ENCODE measurements at places on chromosomes 11 and 22.

DNA sequence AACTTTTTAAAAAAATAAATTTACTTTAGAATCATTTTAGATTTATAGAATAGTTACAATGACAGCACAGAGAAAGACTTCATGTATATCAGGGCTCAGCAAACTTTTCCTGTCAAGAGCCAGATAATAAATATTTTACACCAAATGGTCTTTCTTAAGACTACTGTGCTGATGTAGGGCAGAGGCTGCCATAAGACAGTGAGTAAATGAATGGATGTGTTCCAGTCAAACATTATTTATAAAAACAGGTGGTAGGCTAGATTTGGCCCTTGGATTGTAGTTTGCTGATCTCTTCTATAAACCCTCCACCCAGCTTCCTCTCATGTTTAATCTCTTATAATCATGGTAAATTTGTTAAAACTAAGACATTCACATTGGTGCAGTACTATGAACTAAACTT lies 33.0 kb downstream of the CECR2 start:
- DNase-seq = no peak

DNA sequence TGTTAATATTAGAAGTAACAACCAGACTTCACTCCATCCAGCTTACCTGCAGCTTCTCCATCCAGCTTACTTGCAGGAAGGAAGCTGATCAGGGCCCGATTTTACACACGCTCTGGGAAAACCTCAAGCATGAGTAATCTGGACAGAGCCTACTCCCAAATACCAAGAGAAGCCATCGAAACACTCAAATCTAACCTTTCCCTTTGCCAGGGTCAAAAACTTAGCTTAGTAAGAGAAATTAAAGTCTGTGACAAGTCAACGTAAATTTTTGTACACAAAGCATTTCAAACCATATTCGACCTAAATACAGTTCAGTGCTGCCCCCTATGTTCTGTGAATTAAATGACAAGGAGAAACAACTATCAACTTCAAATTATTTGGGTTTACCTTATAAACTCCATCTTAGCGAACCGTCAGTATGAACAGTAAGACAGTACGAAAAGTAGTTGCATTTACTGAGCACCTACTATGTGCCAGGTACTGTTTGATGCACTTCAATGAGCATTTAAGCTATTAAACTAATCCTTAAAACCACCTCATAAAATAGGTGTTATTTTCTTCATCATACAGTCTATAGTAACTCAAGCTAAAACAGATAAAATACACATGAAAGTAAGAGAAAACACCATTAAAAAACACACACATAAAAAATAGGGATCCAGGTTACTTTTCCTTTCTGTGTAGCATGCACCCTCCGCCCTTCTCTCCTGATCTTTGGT lies 36.9 kb downstream of the ARFGAP3 start:
- DNase-seq = peak; percentile 61

GRCh38 chr22:26770624-26771023 lies 113.2 kb downstream of the MIAT start:
- no peak for DNase-seq

DNA sequence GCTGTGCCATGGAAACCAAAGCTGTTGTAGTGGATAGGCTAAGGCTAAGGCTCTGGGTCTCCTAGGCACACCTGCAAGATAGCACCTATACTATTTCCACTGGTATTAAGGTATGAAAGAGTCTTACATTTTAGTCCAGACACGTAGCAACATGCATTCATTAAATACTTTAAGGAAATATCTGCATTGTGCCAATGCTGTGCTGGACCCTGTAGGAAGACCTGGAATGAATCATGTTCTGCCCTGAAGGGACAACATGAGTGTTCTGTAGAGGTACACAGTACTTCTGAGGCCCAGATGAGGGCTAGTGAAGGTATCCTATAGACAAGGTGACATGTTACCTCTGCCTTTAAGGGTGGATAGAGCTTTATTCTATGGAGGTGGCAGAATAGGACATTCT lies 35.2 kb upstream of the RRM1 start:
- no peak for DNase-seq

GRCh38 chr22:17692841-17693240 lies 54.3 kb downstream of the BCL2L13 start:
- DNase-seq = no peak

- DNase-seq = no peak
Observed at GRCh38 chr11:118918128-118918685, 7.5 kb downstream of the BCL9L start.

- no peak for DNase-seq
Observed at GRCh38 chr11:705646-706438, at the start of gene EPS8L2. EPS8L2 (plus strand) TSS chr11:706231; CDS start chr11:709408, 3,177 bp downstream.

DNA sequence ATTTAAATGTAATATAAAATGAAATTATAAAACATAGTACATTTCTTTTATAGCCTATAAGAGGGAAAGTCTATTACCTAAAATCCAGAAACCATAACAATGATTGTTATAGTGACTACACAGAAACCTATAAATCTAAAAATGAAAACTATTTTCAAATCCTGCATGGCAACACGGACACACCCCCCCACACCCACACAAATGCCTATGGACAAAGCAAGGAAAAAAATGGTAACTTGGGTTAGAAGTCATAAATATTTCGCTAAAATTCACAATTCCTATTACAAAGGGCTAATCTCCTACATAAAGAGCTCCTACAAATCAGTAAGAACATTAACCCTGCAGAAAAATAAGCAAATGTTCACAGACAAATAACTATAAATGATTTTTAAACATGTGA lies 56.4 kb downstream of the GAB2 start:
- no peak for DNase-seq

DNA sequence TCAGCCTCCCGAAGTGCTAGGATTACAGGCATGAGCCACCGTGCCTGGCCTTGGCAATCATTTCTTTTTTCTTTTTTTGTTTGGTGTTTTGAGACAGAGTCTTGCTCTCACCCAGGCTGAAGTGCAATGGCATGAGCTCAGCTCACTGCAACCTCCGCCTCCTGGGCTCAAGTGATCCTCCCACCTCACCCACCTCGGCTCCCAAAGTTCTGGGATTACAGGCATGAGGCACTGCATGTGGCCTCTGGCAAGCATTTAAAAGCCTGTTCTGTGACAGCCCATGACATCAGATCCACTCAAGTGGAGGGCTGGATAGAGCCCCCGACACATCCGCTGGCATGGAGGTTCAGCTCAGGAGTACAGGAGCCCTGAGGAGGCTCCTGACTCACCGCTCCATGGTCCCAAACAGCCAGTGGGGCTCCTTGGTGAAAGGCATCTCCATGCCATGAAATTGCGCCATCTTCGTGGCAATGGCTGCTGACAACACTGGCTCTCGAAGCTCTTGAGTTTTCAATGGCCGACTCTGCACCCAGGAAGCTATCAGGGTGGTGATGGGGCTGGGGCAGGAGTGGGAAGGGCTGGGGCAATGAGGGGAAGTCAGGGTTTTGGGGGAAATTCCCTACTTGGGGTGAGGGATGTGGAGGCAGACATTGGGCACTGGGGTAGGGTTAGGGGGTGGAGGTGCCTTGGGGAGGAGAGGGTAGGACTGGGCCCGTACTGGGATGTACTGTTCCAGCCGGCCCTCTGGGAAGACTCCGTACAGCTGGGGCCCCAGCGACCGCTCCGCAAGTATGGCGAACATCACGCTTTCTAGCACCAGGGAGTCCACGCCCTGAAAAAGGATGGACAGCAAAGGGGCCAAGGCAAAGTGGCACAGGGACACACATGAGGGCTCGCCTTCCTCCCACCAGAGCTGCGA lies 1.4 kb downstream of the CHKB start:
- DNase-seq = no peak

DNA sequence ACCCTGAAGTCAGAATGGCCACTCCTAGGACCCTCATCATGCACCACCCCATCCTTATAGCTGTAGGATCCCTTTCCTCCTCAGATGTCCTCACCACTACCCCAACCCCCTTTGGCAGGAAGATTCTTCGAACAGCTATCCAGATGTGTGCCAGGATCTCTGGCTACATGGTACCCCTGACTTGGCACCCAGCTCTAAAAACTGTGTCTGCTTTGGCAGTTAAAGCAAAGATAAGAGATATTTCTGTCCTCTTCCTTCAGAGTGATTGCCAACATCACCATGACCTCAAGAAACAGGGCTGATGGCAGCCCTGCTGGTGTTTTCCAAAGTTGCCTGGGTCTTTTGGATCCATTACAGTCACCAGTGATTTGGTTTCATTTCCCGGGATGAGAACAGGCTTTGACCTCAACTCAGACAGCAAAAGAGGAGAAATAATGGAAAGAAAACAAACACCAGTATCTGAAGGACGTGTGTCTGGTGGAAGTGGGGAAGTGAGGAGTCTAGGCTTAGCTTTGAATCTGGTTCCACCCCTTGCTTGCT lies 4.3 kb upstream of the NRIP3 start:
- DNase-seq = no peak

GRCh38 chr22:21055880-21056319 lies 10.2 kb downstream of the LRRC74B start:
- DNase-seq = no peak

GRCh38 chr22:20979243-20979809 lies 2.8 kb upstream of the LZTR1 start:
- DNase-seq = no peak

- DNase-seq = no peak
Observed at GRCh38 chr11:1260023-1260501, 37.2 kb downstream of the MUC5B start.

GRCh38 chr11:96091476-96091875 lies 167.6 kb upstream of the MTMR2 start:
- no peak for DNase-seq

DNA sequence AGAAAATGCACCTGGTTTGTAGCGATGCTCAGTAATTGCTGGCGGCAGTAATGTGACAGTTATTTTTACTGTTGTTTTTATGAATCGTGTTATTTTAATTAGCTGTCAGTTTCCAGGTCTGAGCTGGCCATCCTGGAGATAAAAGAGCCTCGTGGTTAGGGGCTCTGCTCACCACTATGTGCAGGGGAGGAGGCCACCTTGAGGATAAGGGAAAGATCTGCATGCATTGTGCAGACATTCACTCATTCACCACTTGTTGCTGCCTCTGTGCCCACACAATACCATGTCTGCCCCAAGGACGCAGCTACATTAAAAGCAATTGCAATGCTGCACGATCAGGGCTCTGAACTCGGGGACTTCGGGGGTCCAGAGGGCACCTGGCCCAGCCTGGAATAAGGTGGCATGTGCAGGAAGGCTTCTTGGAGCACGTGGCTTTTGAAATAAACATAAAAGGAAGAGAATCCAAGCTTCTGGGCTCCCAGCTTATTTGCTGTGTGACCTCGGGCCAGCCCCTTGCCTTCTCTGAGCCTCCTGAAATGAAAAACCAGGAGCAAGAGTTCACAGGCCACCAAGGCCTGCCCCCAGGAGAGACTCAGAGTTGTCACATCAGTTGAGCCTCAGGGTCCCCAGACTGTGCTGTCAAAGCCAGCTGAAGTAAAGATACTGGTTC lies 44.7 kb upstream of the SHISAL1 start:
- no peak for DNase-seq

DNA sequence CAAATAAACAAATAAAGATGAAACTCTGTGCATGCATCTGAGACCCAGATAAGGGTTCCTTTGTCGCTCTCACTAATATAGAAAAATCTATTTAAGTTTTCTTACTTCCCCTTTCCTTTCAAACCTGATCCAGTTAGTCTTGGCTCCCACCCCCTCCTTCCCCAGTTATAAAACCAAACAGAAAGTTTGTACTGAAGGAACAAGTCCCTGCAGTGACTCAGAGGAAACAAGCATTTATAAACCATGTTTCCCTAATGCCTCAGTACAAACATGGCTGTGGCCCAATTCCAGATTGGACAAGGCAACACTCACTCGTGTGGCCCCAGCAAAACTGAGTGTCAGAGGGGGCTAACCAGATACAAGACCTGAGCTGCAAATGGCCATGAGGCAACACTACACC lies 65.5 kb upstream of the ARHGAP20 start:
- no peak for DNase-seq

- no peak for DNase-seq
Observed at GRCh38 chr22:31223786-31224191, 11.7 kb downstream of the LIMK2 start.

DNA sequence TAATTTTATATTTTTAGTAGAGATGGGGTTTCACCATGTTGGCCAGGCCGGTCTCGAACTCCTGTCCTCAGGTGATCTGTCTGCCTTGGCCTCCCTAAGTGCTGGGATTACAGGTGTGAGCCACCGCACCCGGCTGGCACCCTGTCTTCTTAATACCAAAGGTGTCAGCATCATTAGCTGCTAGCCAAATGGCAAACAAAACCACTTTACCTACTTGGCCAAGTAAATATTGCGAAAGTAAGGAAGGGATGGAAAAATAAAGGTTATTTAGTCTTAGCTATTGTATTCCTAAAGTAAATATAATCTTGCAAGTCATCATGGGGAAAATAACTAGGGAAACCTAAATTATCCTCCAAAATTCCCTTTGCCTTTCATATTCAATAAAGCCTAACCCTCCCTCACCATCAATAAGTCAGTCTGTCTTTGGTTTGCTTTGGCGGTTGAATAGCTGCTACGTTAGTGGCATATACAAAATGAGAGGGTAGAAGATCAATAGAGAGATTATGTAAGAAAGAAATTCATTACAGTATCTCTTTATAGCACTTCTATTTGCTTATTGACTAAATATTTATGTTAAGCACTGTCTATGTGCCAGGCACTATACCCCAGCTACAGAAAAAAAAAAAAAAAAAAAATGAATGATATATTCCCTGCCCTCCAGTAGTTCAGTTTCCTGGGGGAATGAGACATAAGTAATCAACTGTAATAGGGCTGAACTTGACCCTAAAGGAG lies 40.2 kb upstream of the CFAP300 start:
- DNase-seq = no peak

- no peak for DNase-seq
Observed at GRCh38 chr22:46674906-46675305, 54.7 kb downstream of the GRAMD4 start.

DNA sequence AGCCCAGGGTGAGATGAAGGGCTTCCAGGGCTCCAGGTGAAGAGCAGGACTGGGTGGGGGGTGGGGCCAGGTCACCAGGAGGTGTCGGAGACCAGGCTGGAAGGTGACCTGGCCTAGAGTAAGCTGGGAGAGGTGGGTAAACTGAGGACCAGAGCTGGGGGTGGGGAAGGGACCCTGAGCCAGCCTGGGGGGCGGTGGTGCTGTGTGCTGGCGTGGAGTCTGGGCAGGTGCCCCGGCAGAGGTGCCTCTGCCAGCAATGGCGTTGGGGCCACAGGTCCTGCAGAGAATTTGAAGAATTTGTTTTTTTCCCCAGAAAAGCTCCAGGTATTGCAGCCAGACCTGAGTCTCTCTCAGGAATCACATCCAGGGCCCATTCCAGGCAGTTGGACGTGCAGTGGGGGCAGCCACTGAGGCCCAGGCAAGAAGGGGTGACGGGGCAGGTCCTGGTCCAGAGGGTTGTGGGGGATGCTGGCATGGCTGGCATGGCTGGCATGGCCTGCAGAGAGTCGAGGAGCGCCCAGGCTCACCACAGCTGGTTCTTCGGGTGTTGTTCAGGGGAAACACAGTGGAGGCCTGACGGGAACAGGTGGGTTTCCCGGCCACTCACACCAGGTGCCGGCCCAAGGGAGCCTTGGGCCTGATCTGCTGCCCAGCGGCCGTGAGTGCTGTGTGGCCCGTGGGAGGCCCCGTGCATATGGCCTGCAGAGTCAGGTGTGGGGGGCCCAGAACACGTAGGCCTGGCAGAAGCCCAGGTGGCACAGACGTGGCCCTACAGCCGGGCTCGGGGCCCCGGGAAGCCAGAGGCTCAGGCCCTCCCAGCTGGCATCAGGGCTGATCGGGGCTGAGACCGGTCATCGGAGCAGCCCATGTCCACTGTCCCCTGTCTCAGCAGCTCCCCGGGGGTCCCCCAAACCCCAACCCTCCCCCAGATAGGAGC lies 6.4 kb upstream of the MUC6 start:
- DNase-seq = no peak

- DNase-seq = no peak
Observed at GRCh38 chr11:133826866-133827265, 18.4 kb downstream of the SPATA19 start.

- no peak for DNase-seq
Observed at GRCh38 chr11:1747753-1748635, 2.4 kb downstream of the IFITM10 start.
